ENCODE measurements at places on chromosomes 7 and 10.

DNA sequence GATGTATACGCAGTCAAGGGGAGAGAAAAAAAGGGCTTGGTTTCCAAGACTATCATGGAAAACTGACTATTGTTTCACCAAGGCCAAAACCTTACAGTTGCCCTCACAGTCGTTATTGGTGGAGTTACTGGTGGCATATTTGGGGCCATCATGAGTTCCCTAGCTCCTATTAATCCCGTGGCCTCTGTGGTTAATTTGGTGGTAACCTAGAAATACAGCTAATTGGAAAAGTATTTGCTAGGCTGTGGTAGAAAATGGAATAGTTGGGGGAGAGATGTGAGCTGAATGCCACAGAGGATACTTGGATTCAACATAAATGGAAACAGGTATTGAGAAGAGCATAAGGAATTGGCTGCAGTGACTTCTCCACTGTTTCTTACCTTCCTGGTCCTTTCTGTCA, 450.7 kb downstream of the KCNMA1 start:
- DNase-seq, result no peak

GRCh38 chr10:15369256-15370211, 1.6 kb downstream of the FAM171A1 start:
- DNase-seq, result no peak

DNA sequence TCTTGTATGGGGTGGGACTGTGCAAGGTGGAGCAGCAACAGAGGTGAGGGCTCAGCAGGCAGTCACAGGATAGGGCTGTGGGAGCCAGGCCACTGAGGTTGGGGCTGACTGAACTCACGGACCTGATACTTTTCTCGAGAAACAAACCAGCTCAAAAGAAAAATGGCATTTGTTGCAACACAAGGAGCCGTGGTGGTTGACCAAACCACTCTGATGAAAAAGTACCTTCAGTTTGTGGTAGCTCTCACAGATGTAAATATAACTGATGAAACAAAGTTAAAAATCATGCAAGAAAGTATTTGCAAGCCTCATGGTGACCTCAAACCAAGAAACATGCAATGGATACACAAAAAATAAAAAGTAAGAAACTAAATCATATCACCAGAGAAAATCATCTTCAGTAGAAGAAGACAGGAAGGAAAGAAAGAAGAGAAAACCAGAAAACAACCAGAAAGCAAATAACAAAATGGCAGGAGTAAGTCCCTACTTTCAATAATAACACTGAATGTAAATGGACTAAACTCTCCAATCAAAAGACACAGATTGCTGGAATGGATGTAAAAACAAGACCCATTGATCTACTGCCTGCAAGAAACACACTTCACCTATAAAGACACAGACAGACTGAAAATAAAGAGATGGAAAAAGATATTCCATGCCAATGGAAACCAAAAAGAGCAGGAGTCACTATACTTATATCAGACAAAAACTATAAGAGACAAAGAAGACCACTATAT, 48.9 kb upstream of the DUSP5 start:
- DNase-seq, result no peak

GRCh38 chr7:118858651-118859149, 634.2 kb downstream of the ANKRD7 start:
- no peak for DNase-seq

DNA sequence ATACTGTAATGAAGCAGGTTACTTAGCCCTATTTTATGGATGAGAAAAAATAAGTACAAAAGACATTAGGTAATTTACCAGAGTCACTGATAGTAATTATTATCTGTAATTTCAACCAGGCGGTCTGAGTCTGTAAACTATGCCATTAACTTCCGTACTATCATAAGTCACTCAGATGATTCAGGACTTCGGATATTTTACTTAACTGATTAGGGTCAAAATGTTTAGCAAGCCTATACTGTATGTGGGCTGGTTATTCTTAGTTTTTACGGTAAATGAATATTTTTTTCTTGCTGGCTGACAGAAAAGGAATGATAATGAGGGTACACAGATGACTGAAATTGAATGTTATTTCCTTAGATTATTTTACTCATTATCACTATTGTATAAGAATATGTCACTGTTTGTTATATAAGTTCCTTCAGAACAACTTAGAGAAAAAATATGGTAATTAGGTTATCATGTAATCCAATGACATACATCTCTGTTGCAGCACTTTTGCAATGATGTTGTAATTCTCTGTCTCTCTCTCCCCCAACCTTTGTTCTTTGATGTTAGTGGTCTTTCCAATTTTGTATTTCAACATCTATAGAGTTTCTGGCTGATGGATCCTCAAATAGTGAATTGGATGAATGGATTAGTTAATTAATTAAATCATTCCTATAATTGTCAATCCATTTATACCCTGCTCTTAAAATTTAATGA, 165.6 kb downstream of the ZEB1 start:
- DNase-seq, result no peak

DNA sequence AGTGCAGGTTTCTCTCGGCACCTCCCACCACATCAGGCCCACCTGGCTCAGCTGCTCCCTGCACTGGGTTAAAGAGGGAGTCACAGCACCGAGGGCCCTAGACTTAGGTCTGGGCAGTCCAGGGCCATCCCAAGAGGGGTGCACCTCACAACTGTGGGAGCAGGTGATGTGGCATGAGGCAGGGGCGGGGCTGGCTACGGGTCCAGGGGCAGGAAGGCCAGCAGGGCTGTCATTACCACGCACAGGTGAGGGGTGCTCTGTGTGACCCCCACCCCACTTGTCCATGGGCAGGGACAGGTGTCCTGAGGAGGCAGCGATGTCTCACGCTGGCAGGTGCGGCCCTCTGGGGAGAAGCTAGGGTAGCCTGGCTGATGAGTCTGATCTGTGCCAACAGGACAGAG, 40.5 kb upstream of the DPYSL4 start:
- no peak for DNase-seq

DNA sequence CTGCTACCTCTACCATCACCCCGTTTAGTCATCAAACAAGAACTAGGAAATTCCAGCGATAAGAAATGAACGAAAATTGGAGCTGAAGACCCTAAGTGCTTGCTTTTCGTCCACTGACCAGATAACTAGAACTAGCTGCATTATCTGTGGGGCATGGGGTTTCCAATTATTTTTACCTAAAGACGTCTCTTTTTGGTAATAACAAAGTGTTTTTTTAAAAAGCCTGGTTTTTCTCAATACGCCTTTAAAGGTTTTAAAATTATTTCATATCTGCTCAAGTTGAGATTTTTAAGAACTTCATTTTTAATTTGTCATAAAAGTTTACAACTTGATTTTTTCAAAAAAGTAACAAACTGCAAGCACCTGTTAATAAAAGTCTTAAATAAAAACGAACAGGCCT, 104.2 kb downstream of the GALNT11 start:
- DNase-seq, result no peak

DNA sequence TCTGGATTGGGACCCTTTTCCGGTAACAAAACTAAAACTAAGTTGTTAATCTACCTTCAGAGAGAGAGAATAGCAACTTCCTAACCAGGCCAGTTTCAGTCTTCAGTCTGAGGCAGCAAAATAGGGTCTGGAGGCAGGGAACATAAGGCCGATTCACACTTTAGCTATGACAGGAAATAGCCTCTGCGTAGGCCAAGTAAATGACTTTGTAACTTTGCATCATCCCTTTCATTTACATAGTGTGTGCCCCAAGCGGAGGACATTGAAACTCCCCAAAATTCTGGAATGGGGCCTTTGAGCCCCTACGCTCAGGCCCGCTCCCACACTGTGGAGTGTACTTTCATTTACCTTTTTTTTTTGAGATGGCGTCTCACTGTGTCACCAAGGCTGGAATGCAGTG, 1.7 kb upstream of the UPP1 start:
- no peak for DNase-seq
